HFFc6 (cell line): ENCODE measurements at places on chromosomes 12 and 14.

GRCh38 chr14:105094193-105094907, 29.1 kb upstream of the GPR132 start:
- DNase-seq: no peak

DNA sequence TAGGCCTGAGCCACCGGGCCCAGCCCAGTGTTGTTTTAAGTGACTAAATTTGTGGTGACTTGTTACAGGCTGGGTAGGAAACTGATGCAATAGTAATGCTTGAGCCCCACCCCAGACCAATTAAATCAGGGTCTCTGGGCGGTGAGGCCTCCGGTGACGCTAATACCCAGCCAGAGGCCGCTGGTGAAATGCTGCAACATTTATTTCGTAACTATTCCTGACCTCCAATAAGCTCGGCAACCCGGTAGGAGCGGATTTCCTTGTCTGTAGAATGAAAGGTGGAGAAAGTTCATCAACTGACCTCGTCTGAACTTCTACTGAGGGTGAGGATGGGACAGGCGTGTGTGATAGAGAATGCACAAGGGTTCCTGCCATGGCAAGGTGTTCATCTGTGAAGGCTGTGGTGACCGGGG, 42.3 kb downstream of the FZD10 start:
- DNase-seq: no peak

- no peak for DNase-seq
Observed at GRCh38 chr12:82886671-82887340, 200.1 kb downstream of the TMTC2 start.

DNA sequence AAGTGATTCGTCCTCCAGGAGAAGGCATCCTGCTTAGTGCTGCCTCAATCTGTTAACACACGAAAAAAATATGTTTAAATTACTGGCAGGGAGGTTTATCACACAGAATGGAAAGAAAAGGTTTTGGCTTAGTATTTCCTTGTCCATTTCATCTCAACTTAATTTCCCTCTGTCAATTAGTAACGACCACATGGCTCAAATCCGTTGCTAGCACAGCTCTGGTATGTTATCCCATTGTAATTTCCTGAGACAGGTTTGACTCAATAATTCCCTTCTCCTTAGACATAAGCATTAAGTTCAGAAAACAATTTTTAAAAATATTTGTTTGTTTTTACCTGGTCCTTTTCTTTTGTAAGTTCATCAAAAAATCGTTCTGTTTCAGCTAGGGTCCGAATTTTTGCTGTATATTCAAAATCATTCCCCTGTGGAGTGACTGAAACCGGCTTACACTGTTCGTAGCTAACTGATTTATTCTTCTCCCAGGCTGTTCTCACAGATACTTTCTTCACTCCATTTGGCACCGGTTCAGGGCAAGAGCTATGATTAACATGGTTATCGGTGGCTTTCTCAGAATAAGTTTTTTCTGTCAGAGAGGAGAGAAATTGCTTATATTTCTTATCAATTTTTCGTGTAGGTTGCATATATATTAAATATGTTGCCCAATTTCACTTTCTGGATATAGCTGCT, 10.1 kb upstream of the PITPNM2 start:
- DNase-seq: no peak

- no peak for DNase-seq
Observed at GRCh38 chr14:52863334-52863700, 71.9 kb upstream of the GNPNAT1 start.

DNA sequence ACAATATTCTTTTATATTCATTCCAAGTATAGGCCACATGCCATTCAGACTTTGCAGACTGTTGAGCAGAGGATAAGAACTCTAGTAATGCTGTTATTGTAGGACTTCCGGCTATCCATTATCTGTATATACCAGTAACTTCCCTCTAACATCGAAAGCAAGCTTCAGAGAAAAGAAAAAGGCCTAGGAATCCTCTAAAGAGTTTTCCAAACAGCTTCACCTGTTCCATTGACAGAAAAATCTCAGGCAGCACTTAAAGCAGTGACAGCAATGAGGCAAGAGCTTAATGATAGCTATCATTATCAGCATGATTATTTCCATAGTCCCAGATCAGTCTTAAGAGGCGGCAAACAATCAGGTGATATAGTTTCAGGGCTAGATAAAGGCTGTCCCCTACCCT, 1.8 kb downstream of the CPNE8 start:
- DNase-seq: no peak

DNA sequence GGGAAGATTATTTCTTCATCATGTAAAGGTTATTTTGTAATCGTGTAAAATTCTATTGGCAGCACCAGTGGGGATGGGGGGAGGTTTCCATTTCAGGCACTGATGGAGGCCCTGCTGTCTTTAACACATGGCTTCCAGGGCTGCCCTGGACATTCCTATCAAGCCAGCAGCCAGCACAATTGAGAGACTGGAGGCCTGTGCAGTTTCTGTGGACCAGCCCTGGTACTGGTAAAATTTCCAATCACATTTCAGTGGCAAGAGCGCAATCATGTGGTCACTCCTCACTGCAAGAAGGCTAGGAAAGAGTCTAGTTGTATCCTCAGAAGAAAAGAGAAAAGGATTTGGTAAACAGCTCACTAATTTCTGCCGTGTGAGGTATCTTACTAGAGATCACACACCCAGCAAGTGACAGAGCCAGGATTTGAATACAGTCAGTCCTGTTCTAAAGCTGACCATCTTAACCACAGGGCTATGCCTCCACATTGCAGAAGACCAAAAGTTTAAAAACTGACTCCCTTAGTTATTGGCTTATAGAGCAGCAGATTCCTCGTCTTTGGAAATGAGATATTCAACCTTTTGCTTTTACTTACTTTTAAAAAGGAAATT, 179.4 kb upstream of the ARHGAP5 start:
- DNase-seq: no peak

DNA sequence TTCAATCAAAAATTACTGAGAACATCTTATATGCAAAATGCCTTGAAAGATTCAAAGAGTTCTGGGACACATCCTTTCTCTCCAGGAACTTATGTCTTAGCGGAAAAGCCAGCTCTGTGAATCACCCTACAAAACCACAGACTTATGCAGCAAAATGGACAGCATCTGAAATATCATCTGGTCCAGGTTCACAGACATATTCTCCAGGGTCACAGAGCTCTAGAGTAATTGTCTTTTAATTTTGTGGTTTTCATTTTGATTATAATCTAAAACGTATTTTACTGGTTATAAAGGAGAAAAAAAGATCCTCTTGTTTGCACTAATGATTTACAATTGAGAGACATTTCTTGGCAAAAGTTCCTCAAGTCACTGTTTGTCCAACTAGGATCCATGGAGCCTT, 246.2 kb downstream of the MSRB3 start:
- DNase-seq: peak; percentile 77

GRCh38 chr12:33184161-33184560, 255.5 kb downstream of the SYT10 start:
- DNase-seq: no peak

DNA sequence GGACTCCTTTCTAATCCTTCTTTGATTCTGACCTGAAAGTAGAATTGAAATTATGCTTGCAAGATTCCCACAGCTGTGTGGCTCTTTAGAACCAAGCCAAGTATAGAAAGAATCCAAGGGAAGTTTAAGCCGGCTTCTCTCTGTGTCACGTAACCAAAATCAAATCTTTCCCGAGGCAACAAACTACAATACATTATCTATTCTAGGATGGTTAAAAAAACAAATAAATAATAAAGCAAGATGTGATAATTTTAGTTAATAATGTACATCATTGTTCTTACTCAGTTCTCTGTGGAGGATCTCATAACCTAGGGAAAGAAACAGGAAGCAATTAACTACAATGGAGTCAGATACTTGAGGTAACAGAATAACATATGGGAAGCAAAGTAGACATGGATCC, 78.1 kb upstream of the ST8SIA1 start:
- DNase-seq: no peak

DNA sequence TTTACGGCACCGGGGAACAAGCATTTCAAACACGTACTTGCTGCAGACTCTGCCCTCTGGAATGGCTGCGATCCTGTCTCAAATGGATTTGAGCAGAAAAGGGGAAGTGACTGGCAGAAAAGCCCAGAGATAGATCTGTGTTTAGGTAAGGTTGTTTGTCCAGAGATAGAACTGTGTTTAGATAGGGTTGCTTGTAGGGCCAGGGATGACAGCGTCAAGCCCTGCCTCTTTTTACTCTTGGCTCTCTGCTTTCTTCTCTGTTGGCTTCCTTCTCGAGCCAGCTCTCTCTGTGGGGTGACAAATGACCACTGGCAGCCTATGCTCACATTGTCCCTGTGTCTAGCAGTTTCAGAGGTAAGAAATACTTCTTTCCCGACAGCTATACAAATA, 11.4 kb downstream of the DGLUCY start:
- DNase-seq: no peak

DNA sequence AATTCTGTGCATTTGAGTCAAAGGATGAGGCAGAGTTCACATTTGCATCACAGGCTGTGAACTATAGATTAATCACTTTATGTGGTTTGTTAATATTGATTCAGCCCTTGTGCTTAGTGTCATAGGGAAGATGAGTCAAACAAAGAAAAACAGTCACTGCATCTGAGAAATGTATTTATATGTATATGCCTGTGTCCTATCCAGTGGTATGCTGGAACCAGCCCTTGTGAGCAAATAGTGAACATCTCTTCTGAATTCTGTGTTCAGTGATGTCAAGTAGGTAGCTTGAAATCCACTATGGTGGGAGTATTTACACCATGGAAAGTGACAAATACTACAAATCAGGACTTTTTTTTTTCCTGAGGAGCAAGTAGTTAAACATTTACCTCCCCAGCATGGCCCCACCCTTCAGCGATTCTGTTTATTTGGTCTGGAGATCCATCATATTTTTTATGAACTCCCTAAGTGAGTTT, 128.5 kb downstream of the HMGA2 start:
- DNase-seq: peak; percentile 64

DNA sequence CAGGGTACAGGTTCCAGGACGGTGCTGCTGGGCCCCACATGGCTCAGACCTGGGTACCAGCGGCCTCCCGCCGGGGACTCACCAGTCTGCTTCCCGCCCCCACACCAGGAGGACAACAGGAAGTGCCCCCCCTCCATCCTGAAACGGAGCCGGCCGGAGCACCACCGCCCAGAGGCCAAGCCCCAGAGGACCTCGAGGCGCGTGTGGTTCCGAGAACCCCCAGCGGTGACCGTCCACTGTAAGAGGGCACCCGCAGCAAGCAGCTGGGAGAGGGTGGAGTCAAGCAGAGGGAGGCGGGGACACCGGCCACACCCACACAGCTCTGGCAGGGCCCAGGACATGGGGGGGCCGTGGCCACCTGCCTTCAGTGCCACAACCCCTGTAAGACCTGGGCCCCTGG, 8.1 kb downstream of the C14orf180 start:
- no peak for DNase-seq

DNA sequence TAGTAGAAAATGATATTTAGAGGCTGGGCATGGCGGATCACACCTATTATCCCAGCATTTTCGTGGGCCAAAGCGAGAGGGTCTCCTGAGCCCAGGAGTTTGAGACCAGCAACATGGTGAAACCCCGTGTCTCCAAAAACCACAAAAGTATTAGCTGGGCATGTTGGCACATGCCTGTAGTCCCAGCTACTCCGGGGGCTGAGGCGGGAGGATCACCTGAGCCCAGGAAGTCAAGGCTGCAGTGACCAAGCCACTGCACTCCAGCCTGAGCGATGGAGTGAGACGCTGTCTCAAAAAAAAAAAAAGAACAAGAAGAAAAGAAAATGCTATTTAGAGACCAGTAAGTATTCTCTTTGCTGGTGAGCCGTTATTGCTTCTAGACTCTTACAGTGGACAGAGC, 79.2 kb upstream of the MDM1 start:
- DNase-seq: no peak

GRCh38 chr14:103191844-103192243, 68.6 kb downstream of the TNFAIP2 start:
- no peak for DNase-seq

DNA sequence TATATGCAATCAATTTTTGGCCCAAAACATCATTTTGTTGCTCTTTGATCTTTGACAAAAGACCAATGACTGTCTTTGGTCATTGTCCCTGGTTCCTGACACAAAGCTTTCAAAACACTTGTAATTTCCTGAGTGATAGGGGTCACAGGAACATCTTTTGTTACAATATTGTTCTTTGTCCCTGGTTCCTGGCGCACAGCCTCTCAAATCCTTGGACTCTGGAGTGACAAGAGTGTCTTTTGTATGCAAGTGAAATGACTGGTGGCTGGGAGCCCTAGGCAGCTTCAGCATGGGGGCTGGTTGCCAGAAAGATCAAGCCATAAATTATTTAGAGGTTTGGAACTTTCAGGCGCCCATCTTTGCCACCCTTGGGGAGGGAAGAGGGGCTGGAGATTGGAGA, 53.9 kb downstream of the DNAH10 start:
- DNase-seq: no peak

DNA sequence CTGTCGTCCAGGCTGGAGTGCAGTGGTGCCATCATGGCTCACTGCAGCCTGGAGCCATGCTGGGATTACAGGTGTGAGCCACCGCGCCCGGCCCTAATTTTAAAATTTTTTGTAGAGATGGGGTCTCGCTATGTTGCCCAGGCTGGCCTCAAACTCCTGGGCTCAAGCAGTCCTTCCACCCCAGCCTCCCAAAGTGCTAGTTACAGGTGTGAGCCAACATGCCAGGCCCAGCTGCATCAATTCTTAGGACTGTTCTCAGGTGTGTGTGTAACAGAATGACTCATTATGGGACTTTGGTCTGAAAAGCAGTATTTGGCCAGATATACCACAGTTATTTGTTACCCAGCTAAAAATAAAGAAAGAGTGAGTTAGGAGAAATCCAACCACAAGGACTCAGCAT, 17.4 kb downstream of the LETMD1 start:
- DNase-seq: no peak
